Stimulated activated CD4-positive, alpha-beta T cell treated with anti-CD3 and anti-CD28 coated beads, Interleukin-15, amount 100 ng/mL, for 24 hours (primary cell): ENCODE measurements at places on chromosomes 3 and 15.

- no peak for DNase-seq
Measured at GRCh38 chr3:174098746-174099145, 701.2 kb downstream of the NLGN1 start.

DNA sequence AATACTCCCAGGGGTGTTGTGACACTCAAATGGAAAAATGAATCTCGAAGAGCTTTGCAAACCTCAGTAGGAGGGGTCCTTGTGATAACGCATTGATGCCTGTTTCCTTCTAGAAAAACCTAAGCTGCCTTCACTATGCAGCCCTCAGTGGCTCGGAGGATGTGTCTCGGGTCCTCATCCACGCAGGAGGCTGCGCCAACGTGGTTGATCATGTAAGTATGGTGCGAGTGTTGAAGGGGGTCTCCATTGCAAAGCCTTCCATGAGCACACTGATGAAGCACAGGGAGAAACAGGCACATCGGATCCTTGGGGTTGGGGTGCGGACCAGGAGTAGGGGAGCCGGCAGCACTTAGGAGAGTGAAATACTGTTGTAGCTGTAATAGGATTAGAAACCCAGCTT lies 22.3 kb downstream of the ANKDD1A start:
- no peak for DNase-seq

DNA sequence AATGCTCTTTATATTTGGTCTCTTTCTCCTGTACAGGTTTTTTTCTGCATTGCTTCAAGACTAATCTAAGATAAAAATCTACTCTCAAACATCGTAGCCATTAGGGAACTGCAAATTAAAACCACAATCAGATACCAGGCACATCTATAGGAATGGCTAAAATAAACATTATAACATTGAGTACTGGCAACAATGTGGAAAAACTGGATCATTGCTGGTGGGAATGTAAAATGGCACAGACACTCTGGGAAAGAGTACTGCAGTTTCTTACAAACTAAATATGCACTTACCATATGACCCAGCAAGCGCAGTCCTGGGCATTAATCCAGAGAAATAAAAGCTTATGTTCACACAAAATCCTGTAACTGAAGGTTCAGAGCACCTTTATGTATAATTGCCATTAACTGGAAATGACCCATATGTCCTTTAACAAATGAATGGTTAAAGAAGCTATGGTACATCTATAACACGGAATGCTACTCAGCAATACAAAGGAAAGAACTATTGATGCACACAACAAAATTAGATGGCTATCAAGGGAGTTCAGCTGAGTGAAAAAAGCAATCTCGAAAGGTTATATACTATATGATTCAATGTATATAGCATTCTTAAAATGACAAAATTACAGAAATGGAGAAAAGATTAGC lies 6.3 kb downstream of the ABCC5 start:
- DNase-seq: no peak

DNA sequence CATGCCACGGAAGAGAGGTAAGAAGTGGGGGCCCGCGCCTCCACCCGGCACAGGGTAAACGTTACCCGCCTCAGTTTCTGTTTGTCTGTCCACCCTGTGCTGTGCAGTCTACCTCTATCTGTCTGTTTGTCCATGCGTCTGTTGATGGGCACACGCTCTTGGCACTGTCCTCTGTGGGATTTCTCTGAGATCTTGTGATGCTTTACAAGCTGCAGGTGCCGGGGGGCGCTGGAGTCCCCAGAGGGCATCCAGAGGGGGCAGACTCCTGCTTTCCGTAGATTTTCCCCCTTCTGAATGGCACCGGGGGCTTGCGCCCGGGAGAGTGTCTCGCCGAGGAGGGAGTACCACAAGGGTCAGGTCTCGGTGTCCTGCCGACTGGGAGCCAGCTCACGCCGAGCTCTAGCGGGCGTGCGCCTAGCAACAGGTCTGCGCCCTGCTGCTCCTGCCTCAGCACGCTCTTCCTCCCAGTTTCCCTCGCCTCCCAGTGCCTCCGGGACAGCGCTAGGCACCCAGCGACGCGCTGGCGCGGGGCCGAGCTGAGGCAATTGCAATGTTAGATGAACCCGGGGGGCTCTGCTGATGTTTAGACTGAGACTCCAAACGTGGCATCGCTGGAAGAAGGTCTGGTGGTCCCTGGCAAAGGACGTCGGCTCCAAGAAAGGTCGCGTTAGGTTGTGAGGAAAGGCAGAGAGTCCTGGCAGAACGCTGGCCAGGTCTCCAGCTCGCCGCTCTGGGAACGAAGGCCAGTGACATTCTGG lies 667 bp downstream of the CEMIP start:
- DNase-seq: no peak

DNA sequence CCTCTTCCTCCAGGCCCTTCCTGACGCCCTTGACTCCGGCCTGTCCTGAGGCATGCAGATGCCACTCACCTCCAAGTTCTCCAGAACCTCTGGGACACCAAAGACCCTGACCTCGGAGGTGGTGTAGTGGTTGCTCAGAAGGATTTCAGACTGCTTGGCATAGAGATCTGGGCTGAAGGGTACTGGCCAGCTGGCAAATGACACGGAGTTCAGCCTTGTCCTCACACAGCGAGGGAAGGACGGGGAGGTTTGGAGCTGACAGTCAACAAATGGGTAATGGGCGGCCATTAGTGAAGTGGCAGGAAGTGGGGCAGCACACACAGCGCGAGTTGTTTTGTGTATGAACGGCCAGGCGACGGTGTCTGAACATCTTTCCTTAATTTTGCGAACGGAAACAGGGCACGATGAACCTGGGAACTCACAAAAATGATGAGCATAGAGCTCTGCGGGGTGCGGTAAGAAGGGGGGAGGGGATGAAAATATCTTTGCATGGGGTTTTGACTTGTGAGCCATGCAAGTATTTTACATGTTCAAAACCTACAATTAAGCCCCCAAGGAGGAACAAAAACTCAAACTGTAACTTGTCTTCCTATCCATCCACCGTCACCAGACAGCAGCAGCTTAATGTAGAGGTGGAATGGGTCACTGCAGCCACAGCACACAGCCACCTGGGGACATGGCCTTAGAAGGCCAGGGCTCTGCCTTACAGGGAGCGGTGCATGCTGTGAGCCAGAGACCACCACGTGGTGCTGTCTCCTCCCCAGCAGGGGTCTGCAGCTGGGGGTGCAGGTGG lies 43.6 kb upstream of the RPL32 start:
- no peak for DNase-seq

- DNase-seq: no peak
Measured at GRCh38 chr3:158748237-158748828, 16.1 kb upstream of the RARRES1 start.
